ENCODE measurements at places on chromosomes 7 and 10. TPM values are rescaled to one million over a fixed set of nuclear protein-coding genes. Genes with fewer than 3 reads are reported as not detected.

- no peak for DNase-seq
- H3K36me3 ChIP-seq, result no peaks in the 10 kb centered on the region
- H3K27me3 ChIP-seq, result no peaks in the 10 kb centered on the region
- no peak overlapping the region for H3K4me3 ChIP-seq
- no peaks in the 10 kb centered on the region for H3K4me1 ChIP-seq
- H3K27ac ChIP-seq, result no peak overlapping the region
Measured at GRCh38 chr7:138387755-138388475, 72.1 kb upstream of the TRIM24 start.

Gene ZNF425
- 4.7 TPM for total RNA-seq

Gene NAT16
- total RNA-seq, result not detected

Gene MSMB
- not detected for total RNA-seq

Gene PMPCB
- 68.6 TPM for total RNA-seq

Gene GRID2IP
- total RNA-seq, result 0.45 TPM
